ENCODE measurements at places on chromosomes 3 and 15. TPM values are rescaled to one million over a fixed set of nuclear protein-coding genes. Genes with fewer than 3 reads are reported as not detected.

TGM5 gene
- total RNA-seq, result not detected

DNA sequence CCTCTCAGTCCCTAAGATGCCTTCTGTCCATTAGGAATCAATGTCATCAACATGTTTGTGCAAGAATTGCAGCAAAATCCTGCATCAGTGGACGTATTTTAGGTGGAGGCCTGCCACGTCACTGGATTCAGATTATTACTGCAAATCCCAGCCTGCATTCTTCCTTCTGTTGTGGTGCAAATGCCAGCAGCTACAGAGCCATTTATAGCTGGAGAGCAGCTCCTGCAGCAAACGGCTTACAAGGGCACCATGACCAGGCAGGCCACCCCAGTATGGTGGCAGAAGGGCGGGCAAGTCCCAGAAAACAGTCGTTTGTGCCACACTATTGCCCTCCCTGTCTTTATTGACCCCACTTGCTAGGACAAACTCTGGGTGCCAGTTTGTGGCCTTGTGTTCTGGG, 74.7 kb downstream of the SNRK start:
- no peak for DNase-seq

GRCh38 chr15:69457304-69458280, 5.0 kb downstream of the RPLP1 start:
- DNase-seq, result no peak

DNA sequence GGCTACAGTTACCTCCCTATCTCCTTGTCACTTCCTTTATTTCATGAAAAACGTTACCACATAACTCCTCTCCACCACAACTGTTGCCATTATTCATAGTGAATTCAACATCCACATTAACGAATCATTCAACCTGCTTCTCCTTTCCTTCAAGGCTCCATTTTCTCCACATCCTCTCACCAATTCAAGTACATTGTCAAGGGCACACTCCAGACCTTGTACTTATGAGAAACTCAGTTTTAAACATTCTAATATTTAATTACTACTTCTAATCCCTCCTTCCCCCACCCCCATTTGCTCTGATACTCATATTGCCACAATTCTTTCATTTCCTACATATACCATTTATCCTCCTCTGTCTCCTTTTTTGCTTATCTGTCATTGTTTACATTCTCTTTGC, 871.2 kb downstream of the TUSC7 start:
- no peak for DNase-seq

DNA sequence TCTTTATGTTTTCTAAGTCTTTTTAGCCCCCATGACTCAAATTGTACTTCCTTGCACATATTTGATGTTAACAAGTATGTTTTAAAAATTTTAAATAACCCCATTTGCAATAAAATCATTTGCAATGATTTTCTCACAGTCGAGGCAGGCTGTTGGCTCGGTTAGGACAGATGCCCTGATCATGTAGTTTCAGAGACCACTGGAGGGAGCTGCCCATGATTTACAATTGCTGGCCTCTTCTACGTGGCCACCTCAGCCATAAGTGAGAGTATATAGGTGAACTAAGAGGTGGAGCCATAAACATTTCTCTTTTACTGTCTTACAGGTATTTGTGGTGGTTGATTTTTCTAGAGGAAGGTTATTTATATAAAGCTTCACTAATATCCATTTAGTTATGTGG, 1.7 kb downstream of the DTWD1 start:
- DNase-seq, result no peak

TAGLN3 gene
- 14.9 TPM for total RNA-seq

LCTL gene
- 0.14 TPM for total RNA-seq

GRCh38 chr15:57427367-57427821, 51.1 kb downstream of the CGNL1 start:
- DNase-seq, result no peak

- DNase-seq, result no peak
These were observed 24.2 kb downstream of the PTH1R start for GRCh38 chr3:46901591-46902187.

DNA sequence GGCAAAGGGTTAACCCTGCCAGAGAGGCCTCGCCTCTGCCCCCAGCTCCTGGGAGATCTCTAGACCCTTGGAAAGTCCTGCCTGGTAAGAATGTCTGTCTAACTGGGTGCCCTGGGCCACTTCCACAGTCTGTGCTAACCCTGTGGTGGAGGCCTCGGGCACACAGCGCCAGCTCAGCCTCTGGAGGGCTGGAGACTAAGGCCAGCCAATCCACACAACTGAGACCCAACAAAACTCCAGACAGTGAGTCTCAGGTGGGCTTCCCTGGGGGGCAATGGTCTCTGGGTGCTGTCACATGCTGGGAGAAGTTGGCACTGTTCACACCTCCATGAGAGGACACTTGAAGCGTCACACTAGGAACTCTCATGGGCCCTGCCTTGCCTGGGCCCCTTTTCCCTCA, 19.5 kb downstream of the ZXDC start:
- no peak for DNase-seq

TEX55 gene
- not detected for total RNA-seq

SCN11A gene
- total RNA-seq, result not detected

SERINC4 gene
- 0.04 TPM for total RNA-seq

- no peak for DNase-seq
These were observed 243.7 kb downstream of the UACA start for GRCh38 chr15:70519616-70520015.

- DNase-seq, result peak; percentile 26
These were observed 590 bp upstream of the BOC start for GRCh38 chr3:113210604-113211329.

- no peak for DNase-seq
These were observed 29.0 kb upstream of the SLC2A2 start for GRCh38 chr3:171055336-171056178.

GRCh38 chr15:59991834-59992233, 12.3 kb upstream of the FOXB1 start:
- DNase-seq, result no peak

DNA sequence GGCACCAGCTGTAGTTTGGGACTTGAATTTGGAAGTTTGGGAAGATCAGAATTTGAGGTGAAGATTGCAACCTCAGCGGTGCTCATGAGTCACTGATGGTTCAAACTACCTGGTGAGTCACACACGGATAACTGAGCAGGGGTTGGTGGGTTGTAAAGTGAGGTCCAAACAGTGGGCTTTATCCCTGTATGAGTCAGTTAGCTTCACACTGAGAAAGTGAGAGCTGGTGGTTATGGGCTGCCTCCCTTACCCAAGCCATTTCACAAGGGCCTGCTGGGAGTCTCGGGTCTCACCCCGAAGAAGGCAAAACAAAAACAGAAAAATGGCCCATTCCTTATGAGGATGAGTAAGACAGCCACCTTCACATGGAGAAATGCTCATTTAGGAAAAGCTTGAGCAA, 77.0 kb downstream of the ITGA11 start:
- peak; percentile 57 for DNase-seq

DNA sequence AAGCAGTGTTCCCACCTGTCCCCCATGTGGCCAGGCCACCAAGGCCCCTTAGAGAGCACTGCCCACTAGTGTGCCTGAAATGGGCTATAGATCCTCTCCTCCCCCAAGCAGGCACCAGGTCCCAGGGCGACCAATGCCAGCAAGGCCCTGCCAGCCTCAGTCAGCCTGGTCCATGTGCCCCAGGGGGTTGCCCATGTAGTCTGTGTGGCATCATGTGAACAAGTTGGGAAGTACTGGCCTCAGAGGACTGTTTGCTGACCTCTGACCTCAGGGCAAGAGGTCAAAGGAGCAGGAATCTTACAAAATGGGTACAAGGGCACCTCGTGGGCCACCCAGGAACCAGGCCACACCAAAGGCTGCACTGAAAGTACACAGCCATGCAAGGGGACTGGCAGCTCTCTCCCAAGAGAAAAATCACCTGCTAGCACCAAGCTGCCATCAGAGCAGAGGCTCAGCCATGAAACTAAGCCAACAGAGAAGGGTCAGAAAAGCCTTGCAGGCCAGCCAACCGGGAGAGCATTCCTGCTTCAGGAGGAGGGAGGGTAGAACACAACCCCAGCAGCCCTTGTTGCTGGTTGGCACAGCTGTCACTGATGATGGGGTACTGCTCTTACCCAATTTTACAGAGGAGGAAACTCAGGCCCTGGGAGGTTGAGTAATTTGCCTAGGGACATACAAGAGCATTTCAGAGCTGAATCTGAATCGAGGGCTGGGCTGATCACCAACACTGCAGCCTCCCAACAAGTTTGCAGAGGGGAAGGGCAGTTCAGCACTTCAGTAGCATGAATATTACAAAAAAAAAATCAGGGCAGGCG, 5.2 kb upstream of the FURIN start:
- peak; percentile 76 for DNase-seq

DNA sequence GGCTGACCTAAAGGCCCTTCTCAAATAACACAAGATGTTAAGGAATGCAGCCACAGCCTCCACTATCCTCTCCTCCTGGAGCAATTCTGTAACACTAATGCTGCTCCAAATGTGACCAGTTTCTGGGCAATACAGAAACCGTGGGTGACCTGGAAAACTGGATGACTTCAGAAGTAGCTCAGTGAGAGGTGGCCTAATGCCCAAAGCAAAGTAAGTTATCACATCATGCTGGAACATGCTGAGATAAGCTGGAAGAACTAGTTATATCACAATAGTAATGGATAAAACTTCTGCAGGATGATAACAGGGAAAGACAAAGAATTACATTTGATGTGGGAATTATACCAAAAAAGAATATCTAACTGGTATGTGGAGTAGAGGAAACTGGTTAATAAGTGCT, 72.0 kb downstream of the DHX30 start:
- DNase-seq, result peak; percentile 25

DNA sequence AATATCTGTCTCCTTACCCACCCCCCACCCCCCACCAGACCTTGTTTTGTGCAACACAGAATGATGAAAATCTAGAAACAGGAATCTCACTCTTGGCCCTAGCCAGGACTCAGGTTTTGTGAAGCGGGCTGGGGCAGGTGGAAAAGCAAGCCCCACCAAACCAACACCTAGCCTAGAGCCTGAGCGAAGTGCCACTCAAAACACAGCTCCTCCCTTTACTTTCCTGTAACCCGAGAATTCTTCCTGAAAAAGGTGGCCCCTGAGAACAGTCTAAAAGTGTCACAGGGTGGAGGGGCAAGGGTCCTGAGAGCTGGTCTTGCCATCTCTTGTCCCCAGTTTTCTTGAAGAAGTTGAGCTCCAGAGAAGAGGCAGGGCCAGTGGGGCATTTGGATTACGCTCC, 17.4 kb upstream of the RPUSD3 start:
- DNase-seq, result no peak

KIF9 gene
- total RNA-seq, result 5.3 TPM

GRCh38 chr3:11523572-11524101, 120.1 kb downstream of the VGLL4 start:
- no peak for DNase-seq

MB21D2 gene
- 16.5 TPM for total RNA-seq

DNA sequence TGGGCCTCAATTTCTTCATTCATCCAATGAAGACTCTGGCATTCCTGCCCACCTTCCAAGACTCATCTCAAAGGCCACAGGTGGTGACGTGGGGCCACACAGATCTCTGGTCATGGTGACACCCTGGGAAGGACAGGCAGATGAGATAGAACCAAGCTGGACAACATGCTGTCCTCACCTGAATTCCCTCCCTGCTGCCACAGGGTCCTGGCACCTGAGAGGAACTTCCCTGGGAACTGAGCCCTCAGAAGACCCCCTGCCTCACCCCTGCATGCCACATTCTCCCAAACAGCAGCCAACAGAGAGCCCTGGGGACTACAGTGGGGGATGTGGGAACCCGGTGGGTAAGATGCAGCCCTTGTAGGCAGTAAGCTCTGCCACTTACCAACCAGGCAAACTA, 10.7 kb downstream of the KLF15 start:
- DNase-seq, result no peak

DNA sequence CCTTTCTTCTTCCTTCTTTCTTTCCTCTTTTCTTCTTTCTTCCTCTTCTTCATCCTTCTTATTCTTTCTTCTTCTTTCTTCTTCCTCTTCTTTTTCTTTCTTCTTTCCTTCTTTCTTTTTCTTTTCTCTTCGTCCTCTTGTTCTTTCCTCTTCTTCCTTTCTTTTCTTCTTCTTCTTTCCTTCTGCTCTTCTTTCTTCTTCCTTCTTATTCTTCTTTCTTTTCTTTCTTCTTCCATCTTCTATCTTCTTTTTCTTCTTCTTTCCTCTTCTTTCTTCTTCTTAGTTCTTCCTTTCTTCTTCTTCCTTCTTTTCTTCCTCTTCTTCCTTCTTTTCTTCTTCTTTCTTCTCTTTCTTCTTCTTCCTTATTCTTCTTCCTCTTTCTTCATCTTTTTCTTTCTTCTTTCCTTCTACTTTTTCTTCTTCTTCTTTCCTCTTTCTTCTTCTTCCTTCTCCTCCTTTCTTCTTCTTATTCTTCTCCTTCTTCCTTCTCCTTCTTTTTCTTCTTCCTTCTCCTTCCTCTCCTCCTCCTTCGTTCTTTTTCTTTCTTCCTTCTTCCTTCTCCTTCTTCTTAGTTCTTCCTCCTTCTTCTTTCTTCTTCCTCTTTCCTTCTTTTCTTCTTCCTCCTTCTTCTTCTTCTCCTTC, 37.8 kb downstream of the SPG21 start:
- no peak for DNase-seq

DNA sequence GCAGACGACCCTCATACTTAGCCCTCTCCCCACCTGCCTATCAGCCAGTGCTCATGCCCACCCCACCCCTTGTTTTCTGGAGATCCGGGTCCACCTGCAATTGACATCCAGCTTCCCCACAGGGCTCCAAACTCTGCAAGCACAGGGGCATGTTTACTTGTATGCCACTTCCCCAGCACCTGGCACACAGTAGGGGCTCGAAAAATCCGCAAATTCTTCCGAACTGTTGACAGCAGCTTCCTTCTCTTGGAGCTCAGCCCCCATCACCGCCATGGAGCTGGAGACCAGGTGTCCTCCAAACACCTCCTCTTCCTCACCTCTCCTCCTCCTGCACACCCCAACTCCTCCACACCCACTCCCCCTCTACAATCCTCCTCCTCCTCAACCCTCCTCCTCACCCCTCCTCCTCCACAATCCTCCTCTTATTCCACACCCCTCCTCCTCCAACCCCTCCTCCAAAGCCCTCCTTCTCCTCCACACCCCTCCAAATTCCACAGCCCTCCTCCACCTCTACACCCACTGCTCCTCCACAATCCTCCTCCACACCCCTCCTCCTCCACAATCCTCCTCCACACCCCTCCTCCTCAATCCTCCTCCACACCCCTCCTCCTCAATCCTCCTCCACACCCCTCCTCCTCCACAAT, 70.4 kb upstream of the BLM start:
- DNase-seq, result no peak

IP6K1 gene
- total RNA-seq, result 28.0 TPM

GRCh38 chr3:13040361-13041074, 32.7 kb downstream of the IQSEC1 start:
- DNase-seq, result no peak

DNA sequence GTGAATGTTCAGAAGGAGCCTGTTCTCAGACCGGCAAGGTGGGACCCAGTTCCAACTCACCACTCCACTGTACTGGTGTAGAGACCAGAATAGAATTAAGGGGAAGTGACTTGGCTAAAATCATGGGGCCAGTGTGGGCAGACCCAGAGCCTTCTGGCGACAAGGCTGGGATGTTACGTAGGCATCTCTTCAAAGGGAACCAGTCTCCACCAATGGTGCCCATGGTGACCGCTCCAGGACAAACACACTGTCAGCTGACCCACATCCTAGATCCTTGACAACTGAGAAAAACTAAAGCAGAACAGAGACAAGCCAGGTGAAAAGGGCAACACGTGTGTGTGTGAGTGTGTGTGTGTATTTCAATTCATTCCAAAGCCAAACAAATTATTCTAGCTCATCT, 321.7 kb upstream of the FRG2C start:
- DNase-seq, result no peak

GOLGB1 gene
- 31.0 TPM for total RNA-seq

CERS3 gene
- 14.1 TPM for total RNA-seq

POPDC2 gene
- total RNA-seq, result 0.39 TPM

INKA1 gene
- total RNA-seq, result 20.1 TPM

- no peak for DNase-seq
These were observed 42.7 kb downstream of the IFT122 start for GRCh38 chr3:129482721-129483120.

UBA7 gene
- total RNA-seq, result 6.7 TPM
